ENCODE measurements at places on chromosomes 13 and 19.

- DNase-seq, result no peak
Observed at GRCh38 chr13:97318532-97318931, 96.4 kb downstream of the MBNL2 start.

DNA sequence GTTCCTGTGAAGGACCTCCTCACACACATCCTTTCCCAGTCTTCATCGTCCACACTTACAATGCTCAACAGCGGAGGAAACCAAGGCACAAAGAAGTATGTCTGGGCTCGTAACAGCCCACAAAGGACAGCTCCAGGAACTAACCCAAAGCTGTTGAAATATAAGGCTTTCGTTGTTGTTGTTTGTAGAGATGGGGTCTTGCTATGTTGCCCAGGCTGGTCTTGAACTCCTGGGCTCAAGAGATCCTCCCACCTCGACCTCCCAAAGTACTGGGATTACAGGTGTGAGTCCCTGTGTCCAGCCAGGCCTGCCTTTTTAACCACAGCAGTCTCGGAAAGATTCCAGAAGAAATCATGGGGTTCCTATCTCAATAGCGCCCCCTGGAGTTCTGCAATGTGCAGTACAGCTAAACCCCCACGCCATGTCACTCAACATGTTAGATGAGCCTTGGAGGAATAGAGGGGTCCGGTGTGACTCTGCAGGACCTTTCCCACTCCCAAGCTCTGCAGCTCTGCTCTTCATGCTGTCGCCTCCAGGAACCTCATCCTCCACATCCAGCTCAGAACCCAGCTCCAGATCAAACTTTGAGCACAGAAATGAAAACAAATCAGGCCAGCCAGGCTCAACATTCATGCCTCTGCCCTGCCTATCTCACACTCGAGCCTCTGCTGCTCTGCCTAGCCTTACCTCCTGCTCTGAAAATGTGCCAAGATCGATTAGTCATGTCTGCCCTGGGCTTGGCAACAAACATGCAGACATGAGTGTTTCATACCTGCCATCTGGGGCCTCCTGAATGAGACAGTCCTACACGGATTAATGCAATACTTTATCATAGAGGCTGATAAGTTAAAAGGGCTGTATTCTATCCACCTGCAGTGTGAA lies 7.5 kb downstream of the PLA2G4C start:
- no peak for DNase-seq

DNA sequence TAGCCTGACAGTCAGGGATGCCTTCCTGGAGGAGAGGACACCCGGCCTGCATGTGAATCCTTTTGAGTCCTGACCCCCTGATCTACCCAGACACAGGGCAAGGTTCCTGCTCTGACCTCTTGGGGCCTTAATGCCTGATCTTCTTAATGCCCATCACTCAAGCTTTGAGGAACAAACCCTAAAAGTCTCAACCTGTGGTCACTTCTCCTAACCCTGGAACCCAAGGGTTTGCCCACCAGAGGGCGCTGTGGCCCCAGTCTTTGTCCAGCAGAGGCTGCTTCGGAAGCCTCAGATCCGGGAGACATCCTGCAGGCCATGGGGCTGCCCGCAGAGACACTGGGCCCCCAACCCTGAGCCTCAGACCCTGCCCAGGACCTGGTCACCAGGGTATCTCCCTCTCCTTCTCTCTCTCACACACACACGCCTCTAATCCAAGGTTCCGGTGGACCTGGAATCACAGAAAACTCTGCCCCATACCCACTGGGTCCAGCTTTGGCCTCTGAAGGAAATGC lies 9.8 kb upstream of the DPF1 start:
- peak; percentile 32 for DNase-seq

GRCh38 chr19:33374236-33374714 lies 766 bp downstream of the CEBPG start:
- DNase-seq, result no peak

Measured in stimulated activated CD8-positive, alpha-beta memory T cell treated with anti-CD3 and anti-CD28 coated beads, Interleukin-12 subunit alpha, Interleukin-12 subunit beta, amount 100 ng/mL, for 4 hours (primary cell).